ENCODE measurements at places on chromosomes 3 and 15.

DNA sequence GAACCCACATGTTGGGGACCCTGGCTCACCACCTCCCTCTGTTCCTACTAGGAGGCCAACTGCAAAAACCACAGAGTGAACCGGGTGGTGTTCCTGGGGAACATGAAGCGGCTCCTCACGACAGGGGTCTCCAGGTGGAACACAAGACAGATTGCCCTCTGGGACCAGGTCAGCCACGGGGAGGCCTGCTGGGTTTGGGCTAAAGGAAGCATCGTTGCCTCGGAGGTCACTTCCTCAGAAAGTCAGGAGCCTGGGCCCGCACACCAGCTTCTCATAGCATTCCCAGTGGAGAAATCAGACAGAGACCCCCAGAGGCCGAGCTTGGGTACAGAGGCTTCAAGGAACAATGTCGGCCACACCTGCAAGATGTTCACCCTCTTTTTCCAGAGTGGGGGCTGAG is 106.8 kb downstream of the ANP32A start:
- DNase-seq, result no peak

DNA sequence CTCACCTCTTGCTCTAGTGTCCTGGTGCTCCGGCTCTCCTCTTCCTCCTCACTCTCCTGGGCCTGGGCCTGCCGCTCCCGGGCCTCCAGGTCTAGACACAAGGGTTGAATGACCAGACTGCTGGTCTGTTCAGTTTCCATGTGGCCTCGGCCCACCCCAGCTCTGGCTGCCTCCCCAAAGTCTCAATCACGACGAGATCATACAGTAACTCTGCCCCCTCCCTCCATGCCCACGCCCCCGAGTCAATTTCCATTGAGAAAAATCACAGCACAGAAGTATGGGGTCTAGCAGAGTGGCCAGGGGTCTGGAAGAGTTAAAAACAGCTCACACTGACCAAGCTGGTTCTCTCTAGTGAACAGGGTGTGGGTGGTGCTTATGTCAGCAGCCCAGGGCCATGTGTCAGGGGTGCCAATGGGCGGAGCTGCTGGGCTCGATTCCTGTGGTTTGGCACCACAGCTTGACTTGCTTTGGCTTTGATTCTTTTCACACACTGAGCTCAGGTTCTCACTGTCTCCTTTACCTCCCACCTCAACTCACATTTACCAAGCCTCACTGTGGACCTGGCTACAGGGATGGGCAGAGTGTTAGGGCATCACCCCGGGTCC is 6.9 kb downstream of the C15orf62 start:
- no peak for DNase-seq

GRCh38 chr3:8987645-8988383 is 24.5 kb upstream of the RAD18 start:
- DNase-seq, result peak; percentile 37

DNA sequence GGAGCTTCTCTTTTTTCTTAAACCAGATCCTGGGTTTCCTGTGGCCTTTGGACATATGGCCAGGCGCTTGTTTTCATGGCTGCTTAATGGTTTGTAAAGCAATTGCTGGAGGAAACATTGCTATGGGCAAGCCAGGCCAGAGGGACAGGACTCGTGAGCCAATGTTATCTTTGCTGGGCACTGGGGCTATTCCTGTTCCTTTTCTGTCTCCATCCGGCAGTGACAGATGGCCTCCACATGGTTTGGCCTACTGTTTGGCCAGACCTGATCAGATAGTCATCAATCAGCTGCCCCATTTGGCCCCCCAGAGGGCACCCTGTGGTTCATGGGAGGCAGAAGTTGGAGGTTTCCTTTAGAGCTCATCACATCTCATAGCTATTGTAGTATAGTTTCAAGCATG is 326.1 kb upstream of the ROPN1 start:
- no peak for DNase-seq

DNA sequence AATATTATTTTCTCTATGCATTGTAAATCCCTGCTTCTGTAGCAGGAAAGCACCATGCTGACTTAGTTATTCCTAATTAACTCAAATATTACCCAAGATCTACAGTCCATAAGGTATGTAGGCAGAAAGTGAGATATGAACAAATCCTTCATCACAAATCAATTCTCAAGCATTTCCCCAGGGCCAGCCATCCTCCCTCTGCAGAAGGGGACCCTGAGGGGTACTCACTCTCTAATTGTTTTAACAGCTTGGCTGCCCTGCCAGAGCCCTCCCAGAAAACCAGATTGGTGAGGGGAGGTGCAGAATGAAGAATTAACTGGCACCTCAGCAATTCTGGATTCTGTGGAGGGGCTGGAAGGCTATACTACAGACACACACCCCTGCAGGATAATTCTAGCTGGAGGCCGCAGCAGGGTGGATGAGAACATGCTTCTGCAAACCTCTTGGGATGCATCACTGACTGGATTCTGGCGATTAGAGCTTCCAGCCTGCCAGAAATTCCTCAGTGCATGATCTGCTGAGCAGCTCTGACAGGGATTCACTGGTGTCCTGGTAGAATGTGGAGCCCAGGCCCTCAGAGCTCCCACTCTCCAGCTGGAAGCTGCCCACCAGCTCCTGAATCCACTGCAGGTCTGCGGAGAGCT is 88.6 kb upstream of the HERC1 start:
- no peak for DNase-seq

DNA sequence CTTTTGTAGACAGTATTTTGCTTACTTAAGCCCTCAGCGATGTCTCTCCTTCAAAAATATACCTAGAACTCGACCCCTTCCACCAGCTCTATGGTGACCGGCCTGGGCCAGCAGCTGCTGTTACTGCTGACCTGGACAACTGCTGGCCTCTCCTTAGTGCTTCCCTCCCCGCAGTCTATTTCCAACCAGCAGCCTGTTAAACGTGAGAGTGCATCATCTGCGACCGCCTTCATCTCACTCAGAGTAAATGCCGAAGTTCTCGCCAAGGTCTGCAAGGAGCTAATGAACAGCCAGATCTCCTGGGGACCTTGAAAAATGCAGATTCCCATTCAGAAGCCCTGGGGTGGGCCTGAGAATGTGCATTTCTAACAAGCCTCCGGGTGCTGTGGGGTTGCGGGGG is 86.7 kb downstream of the RPLP1 start:
- no peak for DNase-seq

DNA sequence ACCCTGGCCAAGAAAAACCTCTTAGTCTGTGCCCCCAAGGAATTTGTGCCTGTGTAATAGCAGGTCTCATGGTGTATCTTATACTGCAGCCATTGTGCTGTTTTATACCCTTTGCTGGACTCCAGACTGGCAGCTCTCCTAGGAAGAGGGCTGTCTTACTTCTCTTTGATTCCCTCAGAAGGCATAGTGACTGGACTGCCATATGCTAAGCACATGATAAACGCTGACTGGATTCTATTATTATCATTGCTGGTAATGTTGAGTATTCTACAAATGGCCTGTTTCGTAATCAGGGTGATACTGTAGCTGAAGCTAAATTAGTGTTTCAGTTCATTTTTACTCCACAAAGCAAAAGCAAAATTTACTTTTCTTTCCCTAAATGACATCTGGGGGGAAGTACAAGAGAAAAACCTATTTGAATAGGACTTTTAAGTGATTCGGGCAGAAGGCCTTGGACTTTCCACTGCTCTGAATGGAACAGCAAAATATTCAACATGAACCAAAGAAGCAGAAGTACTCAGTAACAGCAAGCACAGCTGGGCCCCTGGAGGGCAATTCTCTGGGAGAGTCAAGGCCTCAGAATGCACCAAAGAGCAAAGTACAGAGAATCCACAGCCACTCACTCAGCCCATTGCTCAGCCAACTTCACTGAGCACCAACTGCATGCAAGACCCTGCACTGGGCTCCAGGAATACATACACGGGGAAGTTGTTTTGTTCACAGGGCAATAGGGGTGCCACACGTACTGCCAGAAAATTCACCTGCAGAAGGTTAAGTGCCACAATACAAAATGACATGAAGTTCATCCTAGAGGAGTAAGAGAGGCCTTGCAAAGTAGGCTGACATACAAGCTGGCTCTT is 7.9 kb upstream of the BCL2A1 start:
- no peak for DNase-seq

- no peak for DNase-seq
Observed at GRCh38 chr3:124277144-124277890, 285.4 kb upstream of the ROPN1 start.
